ENCODE measurements at places on chromosomes 2 and 18. TPM values are rescaled to one million over a fixed set of nuclear protein-coding genes. Genes with fewer than 3 reads are reported as not detected.
A peak's percentile ranks its signal among the peaks of the same experiment; 100 is the strongest.

DNA sequence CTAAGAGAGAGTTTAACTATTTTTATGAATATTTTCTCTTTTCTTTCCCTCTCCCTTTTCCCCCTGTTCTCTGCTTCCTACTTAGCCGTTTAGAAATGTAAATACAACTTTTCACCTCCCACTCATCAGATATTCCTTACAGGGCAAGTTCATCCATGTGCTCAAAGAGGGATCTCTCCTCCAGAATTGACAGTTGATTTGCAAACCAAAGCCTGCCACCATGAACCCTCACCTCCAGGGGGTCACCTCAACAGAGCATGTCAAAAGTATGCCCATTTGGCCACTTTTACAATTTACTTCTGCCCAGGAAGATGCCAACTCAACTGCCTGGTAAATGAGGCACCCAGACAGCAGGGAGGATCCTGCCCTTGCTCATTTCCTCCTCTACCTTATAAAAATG, 149.2 kb upstream of the GYPC start:
- no peak for DNase-seq
- peaks cover 39% of the 10 kb centered on the region for H3K4me1 ChIP-seq
- no peaks in the 10 kb centered on the region for H3K36me3 ChIP-seq

DNA sequence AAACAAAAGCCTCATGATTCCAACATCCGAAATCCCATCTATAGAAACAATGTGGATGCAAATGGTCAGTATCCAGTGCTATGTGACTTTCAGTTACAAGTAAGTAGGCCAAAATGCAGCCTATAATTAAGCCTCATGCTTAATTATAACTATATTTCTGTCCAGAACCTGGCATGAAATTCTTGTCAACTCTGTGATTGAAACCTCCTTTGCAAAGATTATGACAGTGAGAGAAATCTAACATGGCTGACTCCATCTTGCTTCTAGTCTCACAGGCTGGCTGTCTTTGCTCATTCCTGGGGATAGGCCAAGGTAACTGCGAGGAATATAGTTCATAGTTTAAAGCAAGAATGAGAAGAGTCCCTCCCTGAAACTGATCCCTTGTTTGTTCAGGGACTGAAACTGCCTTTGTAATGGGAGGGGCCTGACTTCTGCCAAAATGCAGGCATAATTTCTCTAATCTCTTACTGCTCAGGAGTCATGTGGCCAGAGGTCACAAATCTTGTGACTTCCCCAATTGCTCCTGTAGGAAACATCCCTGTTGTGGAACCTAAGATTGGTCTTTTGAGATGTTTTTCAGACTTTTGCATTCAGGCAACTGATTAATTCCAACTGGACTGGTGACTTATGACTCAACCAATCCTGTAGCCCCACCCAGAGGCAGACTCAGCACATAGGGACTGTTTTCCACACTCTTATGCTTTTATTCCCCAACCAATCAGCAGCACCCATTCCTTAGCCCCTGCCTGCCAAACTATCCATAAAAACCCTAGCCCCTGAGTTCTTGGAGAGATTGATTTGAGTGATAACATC, 84.5 kb upstream of the TLK1 start:
- no peaks in the 10 kb centered on the region for H3K27me3 ChIP-seq
- peaks cover 15% of the 10 kb centered on the region for H3K36me3 ChIP-seq
- no peak overlapping the region for H3K4me3 ChIP-seq
- no peak for DNase-seq

- no peak for DNase-seq
- peak overlapping the region; percentile 88 for H3K27ac ChIP-seq
- no peak overlapping the region for H3K4me3 ChIP-seq
- no peaks in the 10 kb centered on the region for H3K27me3 ChIP-seq
- H3K36me3 ChIP-seq: peaks cover 7% of the 10 kb centered on the region
- H3K4me1 ChIP-seq: peaks cover 30% of the 10 kb centered on the region
Observed at GRCh38 chr2:20617081-20617575, 33.8 kb downstream of the HS1BP3 start.

GRCh38 chr18:68017385-68017784, 500.9 kb upstream of the DSEL start:
- H3K27me3 ChIP-seq: no peaks in the 10 kb centered on the region
- H3K27ac ChIP-seq: no peak overlapping the region
- no peaks in the 10 kb centered on the region for H3K36me3 ChIP-seq
- no peaks in the 10 kb centered on the region for H3K4me1 ChIP-seq
- no peak overlapping the region for H3K4me3 ChIP-seq

DNA sequence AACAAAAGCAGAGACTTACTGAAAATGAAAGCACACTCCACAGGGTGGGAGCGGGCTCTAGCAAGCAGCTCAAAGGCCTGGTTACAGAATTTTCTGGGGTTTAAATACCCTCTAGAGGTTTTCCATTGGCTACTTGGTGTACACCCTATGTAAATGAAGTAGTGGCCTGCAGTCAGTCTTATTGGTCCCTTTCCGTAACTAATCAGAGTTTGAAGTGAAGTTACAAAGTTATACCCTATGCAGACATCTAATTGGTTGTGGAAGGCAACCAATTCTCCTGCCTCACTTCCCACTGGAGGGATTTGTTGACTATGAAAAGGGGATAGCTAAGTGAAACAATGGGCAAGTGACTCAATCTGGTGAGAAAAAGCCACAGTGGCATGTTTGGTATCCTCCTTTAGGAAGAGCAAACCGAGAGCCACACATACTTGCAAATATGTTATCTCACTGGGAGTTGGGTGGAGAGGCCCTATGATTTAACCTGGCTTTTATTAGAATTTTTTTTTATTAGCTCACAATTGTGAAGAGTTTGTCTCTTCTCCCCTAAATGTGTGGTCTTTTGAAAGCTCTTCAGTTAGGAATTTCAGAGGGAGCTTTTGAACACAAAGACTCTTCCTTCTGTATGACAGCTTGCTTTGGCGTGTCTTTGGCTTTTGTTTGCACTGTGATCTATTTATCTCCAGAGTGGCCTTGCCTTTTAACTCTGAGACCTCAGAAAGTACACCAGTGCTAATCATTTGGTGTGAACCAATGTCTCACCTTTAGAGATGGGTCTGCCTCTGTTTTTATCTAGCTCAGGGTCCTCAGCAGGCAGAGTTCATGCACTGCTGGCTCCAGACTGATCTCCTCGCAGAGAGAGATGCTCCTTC, 69.6 kb downstream of the MAP4K4 start:
- H3K27me3 ChIP-seq: no peaks in the 10 kb centered on the region
- no peaks in the 10 kb centered on the region for H3K36me3 ChIP-seq
- H3K4me3 ChIP-seq: no peak overlapping the region

DNA sequence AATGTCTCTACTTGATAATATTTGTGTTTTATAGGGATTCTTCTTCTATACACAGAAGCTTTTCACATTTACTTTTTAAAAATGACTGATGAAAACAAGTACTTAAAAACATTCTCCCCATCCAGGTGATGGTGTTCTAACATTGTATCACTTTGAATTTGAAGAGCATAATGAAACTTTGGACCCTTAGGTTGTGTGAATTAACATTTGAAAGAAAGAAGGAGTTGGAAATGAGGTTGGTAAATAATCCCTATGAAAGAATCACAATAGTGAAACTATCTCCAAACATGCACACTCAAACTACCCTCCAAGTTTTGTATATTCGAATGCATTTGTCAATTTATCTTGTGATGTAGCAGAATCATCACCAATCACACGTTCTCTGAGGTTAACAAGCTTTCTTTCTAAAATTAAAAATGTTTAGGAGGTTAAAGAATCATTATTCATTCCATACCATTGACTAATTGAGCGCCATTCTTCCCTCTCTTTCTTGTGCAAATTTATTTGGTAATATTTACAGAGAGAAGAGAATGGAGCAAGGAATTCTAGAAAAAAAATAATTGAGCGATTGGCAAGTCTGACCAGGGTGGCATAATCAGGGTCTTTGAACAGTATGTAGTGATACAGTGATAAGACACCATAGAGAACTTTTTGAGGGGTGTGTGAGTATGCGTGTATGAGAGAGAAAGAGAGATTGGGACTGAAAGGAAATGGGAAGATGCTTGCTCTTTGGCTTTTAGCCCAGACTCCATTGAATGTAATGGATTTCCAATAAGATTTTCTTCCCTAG, 260.0 kb upstream of the NRXN1 start:
- peaks cover 4% of the 10 kb centered on the region for H3K4me1 ChIP-seq
- H3K27me3 ChIP-seq: no peaks in the 10 kb centered on the region
- no peak overlapping the region for H3K27ac ChIP-seq
- no peak overlapping the region for H3K4me3 ChIP-seq
- H3K36me3 ChIP-seq: no peaks in the 10 kb centered on the region
- no peak for DNase-seq

GRCh38 chr2:187264612-187265011, 183.4 kb downstream of the CALCRL start:
- no peaks in the 10 kb centered on the region for H3K36me3 ChIP-seq
- no peak for DNase-seq
- peaks cover 2% of the 10 kb centered on the region for H3K27me3 ChIP-seq
- no peak overlapping the region for H3K27ac ChIP-seq

EPC2 gene
- 45.3 TPM for total RNA-seq

SNRPD1 gene
- total RNA-seq: 64.1 TPM

PRSS56 gene
- total RNA-seq: 0.09 TPM

CTAGE1 gene
- 0.07 TPM for total RNA-seq

TUBA3E gene
- total RNA-seq: not detected
